ENCODE measurements at places on chromosomes 4 and X.

DNA sequence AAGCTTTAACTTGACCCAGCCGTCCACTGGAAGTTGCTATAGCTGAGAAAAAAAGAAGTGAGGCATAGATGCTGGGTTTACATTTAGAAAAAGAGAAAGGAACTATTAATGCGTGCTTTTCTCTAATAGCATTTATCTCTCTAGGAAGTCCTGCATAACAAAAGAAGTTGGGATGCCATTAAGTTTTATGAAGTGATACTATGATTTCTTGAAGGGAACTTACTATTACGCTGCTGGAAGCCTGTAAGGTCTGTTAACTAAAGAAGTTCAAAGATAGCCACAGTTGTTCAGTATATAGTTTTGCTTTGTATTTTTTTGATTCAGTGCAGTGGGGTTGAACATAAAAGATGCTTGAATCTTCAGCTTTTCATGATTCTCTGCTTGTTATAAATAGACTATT, 203.4 kb downstream of the CCSER1 start:
- no peak overlapping the region for H3K27ac ChIP-seq
- no peak for DNase-seq
- no peaks in the 10 kb centered on the region for H3K27me3 ChIP-seq
- no peaks in the 10 kb centered on the region for H3K36me3 ChIP-seq

DNA sequence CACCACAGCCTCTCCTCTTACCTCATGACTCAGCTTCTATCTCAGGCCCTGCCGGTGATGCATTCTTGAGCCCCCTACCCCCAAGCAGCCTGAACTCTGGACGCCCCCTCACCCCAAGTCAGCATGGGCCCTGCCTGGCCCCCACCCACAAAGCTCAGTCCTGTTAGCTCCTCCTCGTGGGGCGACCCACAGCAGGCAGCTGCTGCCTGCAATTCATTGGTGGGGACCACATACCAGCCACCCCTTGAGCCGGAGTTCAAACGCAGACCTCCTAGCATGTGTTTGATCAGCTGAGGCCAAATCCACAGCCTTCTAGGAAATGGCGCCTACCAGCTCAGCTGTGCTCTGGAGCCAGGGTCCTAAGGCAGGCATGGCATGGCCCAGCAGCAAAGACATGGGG, 111.8 kb downstream of the EFNB1 start:
- DNase-seq = no peak

GRCh38 chrX:72306085-72306801, 529 bp upstream of the CITED1 start:
- H3K27me3 ChIP-seq = peaks cover 83% of the 10 kb centered on the region
- peak overlapping the region; percentile 65 for H3K27ac ChIP-seq
- H3K4me1 ChIP-seq = peaks cover 21% of the 10 kb centered on the region
- DNase-seq = no peak

DNA sequence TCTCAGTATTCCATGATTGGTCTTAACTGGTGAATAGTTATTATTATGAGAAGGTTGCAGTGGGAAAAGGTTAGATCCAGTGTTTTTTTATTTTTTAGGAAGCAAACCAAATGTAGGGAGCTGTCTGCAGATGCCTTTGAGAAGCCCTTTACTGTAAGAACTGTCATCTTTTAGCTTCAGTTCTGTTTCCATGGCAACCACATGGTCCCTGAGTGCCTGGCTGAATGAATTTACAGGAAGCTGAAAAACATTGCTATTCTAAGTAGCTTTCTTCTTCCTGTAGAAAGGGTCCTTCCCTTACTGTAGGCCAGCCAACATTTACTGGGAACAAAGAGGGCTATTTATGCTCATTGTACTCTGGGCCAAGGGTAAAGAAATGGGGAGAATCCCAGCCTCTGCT, 103.3 kb downstream of the DCLK2 start:
- H3K4me1 ChIP-seq = peaks cover 7% of the 10 kb centered on the region
- H3K27ac ChIP-seq = peak overlapping the region; percentile 71
- no peaks in the 10 kb centered on the region for H3K27me3 ChIP-seq
- peak; percentile 86 for DNase-seq

DNA sequence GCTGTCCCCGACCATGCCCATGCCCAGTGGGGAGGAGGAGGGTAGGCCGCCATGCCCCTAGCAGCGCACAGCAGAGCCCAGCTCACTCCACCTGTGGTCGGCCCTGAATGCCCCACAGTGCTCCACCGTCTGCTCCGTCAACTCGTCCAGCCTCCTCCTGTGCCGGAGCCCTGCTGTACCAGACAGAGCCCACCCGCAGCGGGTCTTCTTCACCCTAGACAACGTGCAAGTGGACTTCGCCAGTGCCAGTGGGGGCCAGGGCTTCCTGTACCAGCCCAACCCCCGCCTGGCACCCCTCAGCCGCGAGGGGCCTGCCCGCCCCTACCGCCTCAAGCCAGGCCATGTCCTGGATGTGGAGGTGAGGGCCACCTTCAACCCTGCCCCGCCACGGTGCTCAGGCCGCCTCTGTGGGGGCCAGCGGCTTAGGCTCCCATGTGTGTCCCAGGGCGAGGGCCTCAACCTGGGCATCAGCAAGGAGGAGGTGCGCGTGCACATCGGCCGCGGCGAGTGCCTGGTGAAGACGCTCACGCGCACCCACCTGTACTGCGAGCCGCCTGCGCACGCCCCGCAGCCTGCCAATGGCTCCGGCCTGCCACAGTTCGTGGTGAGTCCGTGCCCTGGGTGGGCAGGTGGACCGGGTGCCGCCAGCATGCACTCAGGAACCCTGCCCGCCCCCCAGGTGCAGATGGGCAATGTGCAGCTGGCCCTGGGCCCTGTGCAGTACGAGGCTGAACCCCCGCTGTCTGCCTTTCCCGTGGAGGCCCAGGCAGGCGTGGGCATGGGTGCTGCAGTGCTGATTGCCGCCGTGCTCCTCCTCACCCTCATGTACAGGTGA, 6.9 kb upstream of the SRPK3 start:
- no peak overlapping the region for H3K27ac ChIP-seq
- no peaks in the 10 kb centered on the region for H3K36me3 ChIP-seq
- H3K4me1 ChIP-seq = no peaks in the 10 kb centered on the region

GRCh38 chr4:48137846-48138245, 3.8 kb upstream of the TXK start:
- H3K4me3 ChIP-seq = no peak overlapping the region
- H3K4me1 ChIP-seq = no peaks in the 10 kb centered on the region
- H3K27me3 ChIP-seq = no peaks in the 10 kb centered on the region

GRCh38 chr4:157080605-157081004, 4.7 kb downstream of the GLRB start:
- H3K4me1 ChIP-seq = peaks cover 1% of the 10 kb centered on the region
- no peak for DNase-seq
- H3K27ac ChIP-seq = no peak overlapping the region
- no peak overlapping the region for H3K4me3 ChIP-seq
- peaks cover 4% of the 10 kb centered on the region for H3K27me3 ChIP-seq
- no peaks in the 10 kb centered on the region for H3K36me3 ChIP-seq

DNA sequence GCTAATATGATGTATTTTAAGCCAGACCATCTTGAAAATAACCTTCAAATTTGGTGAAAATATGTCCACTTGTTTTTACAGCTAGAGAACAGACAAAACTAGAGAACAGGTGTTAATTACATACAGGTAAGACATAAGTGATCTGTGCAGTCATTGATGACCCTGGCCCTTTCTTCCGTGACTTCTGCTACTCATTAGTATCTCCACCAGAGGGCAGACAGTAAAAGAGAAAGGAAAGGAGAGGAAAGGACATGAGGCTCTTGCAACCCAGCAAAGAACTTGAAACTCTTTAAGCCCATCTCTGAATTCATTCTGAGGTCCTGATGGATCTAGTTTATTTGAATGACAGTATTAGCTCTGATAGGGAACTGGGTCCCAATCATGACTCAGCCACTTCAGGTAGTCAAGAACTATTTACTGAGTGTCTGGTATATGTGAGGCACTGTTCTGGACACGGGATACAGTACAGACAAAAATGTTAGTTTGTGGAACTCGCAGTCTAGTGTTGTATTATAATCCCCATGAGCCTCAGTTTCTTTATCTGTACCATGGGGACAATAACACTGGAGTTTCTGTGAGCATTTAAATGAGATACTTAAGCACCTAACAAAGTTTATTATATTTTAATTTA, 121.0 kb upstream of the TEX13D start:
- H3K27me3 ChIP-seq = no peaks in the 10 kb centered on the region
- H3K4me1 ChIP-seq = peaks cover 2% of the 10 kb centered on the region
- H3K4me3 ChIP-seq = no peak overlapping the region
- DNase-seq = peak; percentile 50
- no peaks in the 10 kb centered on the region for H3K36me3 ChIP-seq
- no peak overlapping the region for H3K27ac ChIP-seq

DNA sequence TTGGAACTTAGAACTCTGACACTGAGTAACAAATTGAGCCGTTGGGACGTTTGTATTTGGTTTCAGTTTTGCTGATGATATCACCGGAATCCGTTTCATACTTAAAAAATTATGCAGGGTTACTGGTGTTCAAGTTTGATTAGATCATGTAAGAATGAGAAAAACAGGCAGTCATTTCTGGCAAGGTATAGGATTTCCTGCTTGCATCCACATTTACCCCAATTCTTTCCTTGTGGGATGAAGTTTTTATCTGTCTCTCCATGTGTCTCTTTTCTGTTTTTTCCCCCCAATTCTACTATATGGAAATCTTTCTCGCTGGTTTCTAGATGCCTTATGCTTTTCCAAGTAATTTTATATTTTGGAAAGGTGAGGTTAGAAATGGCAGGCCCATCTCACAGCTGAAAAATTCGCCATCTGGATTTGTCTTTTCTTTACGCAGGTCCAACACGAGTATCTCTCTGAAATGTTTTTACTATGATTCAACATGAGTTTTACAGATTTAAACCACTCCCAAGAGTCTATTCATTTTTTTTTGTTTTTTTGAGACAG, 197.9 kb downstream of the SHOX start:
- peak; percentile 91 for DNase-seq
- H3K4me1 ChIP-seq = no peaks in the 10 kb centered on the region
- H3K27ac ChIP-seq = peak overlapping the region; percentile 79
- no peaks in the 10 kb centered on the region for H3K36me3 ChIP-seq
- H3K27me3 ChIP-seq = no peaks in the 10 kb centered on the region

- H3K27ac ChIP-seq = no peak overlapping the region
- DNase-seq = no peak
- no peaks in the 10 kb centered on the region for H3K36me3 ChIP-seq
- H3K27me3 ChIP-seq = peaks cover 34% of the 10 kb centered on the region
Observed at GRCh38 chr4:37455301-37456131, 211.0 kb downstream of the NWD2 start.
